ENCODE measurements at places on chromosomes 12 and 14.

GRCh38 chr14:99176156-99176945 is 95.6 kb downstream of the BCL11B start:
- no peak for DNase-seq

DNA sequence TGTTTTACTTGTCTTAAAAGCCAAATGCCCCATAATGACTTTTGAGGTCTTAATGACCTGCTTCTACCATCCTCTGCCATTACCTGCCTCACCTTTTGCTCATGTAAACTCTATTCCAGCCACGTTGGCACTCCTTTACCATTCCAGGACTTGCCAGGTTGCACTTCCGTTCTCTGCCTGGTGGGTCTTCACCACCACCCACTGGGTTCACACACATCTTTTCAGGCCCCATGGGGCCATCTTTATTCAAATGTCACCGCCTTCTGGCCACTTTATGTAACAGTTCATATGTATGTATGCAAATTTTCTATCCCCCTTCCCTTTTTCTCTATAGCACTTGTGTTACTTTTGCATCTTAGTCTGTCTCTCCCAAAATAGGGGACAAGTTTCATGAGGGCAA is 57.7 kb downstream of the ATP2A2 start:
- DNase-seq = peak; percentile 61

- DNase-seq = no peak
Measured at GRCh38 chr12:66190519-66191370, 1.7 kb downstream of the IRAK3 start.

DNA sequence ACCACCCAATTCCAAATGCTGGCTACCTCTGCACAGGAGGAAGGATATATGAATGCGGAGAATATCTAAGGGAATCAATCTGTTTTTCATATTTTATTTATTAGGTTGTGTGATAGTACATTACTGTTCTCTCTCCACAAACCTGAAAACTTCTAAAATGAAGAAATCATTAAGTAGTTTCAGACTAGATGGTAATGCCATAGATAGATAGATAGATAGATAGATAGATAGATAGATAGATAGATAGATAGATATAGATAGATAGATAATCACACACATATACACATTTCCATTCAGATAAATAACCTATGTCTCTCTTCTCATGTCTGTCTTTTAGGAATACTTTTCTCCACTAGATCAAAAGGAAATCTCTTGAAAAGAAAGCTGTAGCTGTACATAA is 126.1 kb upstream of the TSPAN8 start:
- no peak for DNase-seq

DNA sequence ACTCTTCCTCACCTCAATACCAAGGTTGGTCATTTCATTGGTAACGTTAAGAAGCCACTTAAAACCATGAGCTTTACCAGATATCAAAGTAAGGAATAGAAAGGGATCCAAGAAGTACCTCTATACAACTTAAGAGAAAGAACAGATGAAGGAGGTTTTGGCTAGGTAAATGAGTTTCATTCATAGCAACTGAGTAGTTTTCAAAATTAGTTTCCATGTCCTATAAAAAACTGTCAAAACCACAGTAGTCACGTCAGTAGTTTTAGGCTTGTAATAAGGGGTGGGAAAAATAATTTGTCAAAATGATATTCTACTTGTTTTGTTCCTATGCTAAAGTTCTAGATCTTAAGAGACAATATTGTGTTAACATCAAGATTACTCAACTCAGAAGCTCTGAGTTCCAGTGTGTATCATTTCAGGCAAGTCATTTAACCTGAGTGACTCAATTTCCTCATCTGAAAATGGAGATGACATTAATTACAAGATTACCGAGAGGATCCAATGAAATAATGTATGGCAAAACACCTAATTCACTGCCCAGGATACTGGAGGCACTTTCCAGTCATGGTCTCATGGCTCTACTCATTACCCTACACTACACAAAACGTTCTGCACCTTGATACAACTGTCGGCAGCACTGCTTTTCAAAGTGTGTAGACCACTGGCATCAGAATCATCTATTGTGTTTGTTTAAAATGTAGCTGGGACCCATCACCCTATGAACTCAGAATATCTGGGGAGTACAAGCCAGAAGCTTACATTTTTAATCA is 24.1 kb upstream of the SLC6A13 start:
- DNase-seq = no peak

DNA sequence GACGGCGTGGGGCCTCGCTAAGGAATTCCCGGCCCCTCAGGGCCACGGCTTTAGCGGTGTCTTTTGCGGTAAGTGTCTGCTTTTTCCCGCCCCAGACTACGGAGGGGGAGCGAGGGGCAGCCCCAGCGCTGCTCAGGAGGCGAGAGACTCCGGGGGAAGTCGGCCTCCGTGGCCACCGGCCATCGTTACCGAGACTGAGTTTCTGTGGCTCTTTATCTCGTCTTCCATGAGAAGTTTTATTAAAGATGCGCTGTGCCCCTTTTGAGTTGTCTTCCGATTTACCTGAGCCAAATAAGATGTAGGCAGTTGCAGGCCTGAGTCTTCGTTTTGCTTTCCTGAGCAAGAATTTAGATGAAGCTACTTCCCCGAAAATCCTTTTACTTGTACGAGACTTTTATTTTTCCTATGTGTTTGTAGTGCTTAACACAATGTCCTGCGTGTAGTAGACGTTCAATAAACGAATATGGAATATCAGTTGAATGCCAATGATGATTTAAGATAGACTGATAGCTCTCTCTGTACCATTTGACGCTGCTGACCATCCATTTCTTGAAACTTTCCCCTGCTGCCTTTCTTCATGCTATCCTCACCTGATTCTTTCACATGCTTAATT is 462 bp downstream of the SRP54 start:
- DNase-seq = no peak

DNA sequence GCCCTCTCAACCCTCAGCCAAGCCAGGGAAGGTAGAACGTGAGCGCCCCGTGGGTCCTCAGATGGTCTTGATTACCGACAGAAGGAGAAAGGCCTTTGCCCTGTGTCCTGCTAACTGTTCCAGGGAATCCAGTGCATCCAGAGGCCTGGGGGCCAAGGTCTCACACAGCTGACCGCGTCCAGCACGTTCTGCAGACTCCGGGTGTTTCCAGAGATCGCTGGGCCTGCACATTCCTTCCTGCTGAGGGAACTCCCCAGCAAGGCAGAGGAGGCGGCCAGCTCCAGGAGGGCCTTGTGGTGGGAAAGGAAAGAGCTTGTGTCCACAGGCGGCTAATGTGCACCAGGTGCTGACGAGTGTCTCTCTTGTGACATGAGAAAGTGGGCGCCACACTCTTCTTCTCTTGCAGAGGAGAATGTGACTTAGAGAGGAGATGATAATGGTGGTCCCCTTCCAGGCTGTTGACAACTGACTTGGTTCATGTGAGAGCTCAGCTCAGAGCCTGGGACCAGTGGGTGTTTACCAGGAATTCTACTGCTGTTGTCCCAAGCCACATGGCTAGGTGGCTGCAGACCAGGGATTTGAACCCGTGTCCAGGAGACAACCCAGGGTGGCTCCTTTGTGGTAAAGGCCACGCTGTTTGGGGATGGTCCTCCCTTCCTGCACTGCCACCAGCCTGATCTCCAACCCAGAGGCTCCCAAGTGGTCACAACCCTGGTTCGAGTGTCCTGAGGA is 46.8 kb upstream of the DLK1 start:
- no peak for DNase-seq

GRCh38 chr12:16155938-16156337 is 121.5 kb downstream of the SLC15A5 start:
- DNase-seq = no peak

DNA sequence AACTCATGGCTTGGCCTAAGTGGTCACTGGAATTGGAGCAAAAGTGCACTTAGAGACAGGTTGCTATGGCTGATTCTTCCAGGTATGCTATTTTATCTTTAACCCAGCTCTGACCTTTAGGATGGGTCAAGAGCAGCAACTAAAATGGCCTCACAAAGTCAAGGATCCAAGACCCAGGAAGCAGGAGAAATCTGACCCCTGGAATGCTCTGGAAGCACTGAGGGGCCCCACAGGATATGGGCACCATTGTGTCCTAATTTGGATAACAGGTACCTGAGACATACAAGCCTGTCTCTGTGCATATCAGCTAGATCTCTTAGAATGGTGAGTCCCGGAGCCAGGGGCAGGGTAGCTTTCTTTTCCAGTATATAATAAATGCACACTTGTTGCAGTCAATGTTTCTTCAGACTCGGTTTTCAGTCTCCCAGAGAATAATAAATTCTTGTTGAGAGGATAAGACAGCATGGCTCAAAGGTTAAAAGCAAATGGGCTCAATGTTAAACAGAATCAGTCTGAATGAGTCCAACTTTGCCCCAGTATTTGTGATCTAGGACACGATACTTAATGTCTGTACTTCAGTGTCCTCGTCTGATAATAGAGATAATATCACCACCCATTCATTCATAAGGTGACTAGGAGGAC is 29.3 kb upstream of the TMCC3 start:
- DNase-seq = no peak

DNA sequence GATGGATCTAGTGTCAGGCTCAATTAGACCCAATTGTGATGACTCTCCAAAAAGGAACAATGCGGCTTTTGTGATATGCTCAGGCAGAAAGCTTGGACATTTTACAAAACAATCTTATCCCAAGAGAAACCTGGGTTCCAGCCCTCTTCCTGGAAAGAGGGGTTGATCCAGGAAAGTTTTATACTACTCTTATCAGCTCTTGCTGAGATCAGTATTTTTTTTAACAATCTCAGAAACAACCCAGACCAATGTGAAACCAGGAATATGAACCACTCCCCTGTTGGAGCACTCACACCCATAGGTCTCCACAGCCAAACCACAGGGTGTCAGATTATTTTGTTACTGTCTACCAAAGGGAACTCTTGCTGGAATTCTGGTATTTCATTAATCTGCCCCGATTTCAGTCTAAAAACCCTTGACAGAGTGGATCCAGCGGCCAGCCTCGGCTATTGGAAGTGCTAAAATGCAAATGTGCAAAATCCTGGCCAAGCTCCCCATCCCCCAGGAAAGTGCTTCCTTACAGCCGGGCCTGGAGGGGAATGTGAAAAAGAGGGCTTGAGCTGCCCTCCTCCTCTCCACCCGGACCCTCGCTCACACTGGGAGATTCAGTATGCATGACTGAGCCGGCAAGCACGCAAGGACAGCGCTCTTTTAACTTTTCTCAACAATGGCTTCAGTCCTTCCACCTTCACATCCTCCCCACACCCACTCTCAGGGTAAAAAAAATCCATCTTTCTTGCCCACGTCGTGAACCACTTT is 4.0 kb downstream of the FBXL14 start:
- DNase-seq = peak; percentile 47

GRCh38 chr12:100651694-100652093 is 78.2 kb downstream of the GAS2L3 start:
- DNase-seq = no peak

- DNase-seq = no peak
Measured at GRCh38 chr12:87227162-87227561, 802.0 kb downstream of the C12orf50 start.

DNA sequence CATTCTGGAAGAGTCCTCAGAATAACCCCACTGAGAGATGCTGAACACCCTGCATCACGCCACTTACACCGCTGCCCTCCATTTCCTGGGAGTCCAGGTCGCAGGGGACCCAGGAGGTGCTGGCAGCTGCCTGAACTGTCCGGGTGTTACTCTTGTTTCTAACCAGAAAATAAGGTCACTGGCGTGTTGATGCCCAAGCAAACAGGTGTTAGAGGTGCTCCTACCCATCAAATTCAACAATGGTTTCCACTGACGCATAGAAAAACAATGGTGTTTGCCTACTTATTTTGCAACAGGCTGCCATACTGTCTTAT is 23.8 kb downstream of the PITPNM2 start:
- no peak for DNase-seq
